Activated T-helper 1 cell treated with Interleukin-2 at 50 U/mL for 16 hours (primary cell): ENCODE measurements at places on chromosomes 13 and 19.

GRCh38 chr13:82477436-82477835 lies 1404.8 kb downstream of the SLITRK1 start:
- no peak for DNase-seq

- DNase-seq = no peak
Measured at GRCh38 chr13:80921541-80921940, 580.6 kb upstream of the SPRY2 start.

DNA sequence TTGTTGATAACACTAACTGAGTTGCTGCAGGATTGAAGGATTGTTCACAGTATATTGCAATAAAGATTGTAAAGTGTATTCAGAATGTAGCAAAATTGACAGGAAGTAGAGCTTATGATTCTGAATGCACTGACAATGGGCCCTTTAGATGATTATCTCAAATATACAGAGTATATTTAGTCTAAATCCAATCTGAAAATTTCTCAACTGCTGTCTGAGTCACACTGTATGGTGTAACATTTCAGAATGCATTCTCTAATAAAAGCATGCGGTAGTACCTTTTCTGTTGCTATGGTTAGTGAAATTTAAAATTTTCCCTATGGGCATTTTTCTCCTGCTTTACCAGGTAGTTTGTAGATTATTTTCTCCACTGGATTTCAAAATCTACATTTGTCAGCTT lies 365.2 kb downstream of the PCDH17 start:
- no peak for DNase-seq

DNA sequence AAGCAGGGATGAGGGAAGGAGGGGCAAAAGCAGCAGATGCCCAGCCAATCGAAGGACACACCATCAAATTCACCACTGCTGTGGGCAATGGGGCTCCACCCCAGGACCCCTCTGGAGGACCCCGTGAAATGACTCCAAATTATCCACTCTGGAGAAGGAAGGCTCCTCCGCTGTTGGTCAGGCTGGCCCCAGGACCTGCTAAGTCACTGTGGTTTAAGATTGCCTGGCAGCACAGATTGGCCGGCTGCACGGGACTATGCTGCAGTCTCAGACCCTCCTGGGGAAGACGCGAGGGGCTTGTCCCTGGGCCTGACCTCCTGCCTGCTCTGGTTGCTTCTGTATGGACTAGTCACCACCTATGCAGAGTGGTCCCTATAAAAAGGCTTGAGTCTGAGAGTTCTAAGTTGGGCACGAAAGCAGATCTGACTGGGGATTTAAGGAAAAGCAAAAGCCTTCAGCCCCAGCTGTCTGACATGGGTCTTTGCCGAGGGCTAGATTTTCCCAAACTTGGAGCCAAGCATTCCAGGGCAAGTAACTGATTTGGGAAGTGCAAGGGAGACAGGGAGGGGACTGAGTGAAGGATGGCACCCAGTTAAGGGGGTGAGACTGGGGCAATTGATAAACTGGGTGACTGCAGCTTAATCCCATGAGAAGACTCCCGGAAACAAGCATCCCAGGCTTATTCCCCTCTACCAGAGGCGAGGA lies 91.7 kb downstream of the TSHZ3 start:
- DNase-seq = no peak

DNA sequence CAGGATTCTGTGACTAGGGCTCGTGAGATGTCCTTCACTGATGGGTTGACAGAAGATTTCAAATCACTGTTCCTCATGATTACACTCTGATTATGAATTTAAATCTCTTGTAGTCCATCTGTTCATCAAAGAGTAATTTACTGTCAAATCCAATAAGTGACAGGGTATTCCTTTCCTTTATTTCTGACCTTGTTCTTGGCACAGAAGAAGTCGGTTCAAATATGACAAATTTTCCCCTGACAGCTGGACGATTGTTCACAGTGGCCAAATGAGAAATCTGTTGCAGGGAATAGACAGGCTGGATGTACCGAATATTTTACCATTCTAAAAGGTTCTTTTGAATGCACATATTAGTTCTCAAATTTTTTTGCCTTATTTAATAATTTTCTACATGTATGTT lies 767.3 kb upstream of the GPC6 start:
- DNase-seq = no peak

GRCh38 chr13:25771202-25771601 lies 280.6 kb downstream of the SHISA2 start:
- no peak for DNase-seq

DNA sequence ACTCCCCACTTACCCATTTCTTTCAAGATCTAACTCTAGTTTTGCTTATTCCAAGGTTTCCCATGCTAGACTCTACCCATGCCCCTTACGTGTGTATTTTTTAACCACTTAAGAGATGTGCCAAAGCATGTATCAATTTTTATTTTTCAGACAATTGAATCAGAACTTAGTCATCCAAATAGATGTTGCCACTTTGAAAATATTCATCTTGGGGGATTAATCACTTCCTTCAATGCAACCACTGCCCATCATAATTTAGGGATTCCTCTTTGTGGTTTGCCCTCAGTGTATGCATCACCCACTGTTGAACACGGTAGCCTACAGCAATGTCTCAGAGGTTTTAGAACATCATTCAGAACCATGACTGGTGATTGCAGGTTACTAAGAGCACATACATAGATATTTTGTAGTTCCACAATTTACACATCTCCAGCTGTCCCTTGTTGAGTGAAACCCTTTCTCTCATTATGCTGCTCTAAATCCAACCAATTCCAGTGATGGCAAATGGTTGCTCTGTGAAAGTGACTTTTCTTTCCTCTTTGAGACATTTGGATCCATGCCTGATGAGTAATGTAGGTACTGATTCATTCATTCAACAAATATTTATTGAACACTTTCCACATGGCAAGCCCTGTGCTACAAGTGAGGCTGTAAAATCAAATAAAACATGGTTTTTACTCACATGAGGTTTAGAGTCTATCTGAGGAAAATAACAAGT lies 60.6 kb upstream of the SERP2 start:
- DNase-seq = no peak

DNA sequence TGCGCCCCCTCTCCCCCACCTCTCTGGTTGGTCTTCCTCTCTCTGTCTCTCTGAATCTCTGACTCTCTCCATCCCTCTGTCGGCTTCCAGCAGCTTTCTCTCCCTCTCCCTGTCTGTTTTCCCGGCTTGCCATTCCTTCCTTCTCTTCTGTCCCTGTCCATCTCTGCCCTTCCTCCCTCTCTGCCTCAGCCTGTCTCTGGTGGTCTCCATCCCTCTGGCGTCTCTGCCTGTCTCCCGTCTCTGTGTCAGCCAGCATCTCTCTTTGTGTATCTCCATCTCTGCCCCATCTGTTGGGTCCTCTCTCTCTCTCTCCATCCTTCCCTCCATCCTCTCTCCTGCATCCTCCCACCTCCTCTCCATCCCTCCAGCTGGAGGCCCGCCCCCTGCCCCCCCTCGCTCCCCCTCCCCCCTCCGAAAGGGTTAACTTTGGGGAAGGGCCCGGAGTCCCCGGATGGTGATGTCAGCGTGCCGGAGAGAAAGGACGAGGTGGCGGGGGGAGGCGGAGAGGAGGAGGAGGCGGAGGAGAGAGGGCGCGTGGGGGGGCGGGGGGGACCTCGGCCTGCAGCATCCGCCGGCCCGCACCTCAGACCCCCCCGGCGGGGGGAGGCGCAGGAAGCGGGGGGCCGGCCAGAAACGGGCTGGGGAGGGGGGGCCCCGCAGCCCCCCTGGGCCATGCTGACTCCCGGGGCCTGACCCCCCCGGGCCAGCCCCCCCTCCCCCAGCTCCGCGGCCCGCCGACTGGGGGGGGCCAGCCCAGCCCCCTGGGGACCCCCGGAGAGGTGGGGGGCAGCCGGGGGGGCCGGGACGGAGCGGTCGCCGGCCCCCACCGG lies at the start of gene BRSK1:
TSS of gene BRSK1 (plus strand) at position 450 of the 830 bp plus-strand sequence. CDS start 446 bp downstream, outside the sequence.
- peak; percentile 10 for DNase-seq

- no peak for DNase-seq
Measured at GRCh38 chr13:113475911-113476310, 14.6 kb downstream of the DCUN1D2 start.

- peak; percentile 35 for DNase-seq
Measured at GRCh38 chr19:703651-704446, 4.9 kb upstream of the PALM start.

DNA sequence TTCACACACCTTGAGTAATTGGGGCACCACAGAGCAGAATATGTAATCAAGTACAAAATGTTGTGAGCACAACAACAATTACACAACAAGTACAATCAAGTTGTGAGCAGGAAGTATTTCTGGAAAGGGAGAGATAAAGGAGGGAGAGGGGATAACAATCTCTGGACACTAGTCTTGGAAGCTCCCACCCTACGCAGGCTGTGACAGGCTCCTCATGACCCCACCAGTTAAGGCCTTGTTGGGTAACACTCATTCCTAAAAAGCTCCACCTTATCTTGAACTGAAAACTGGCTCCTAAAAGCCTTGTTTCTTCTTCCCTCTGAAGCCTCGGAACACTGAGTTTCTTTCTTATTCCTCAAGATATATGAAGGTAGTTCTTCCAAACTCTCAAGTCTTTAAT lies 806.0 kb downstream of the UQCRFS1 start:
- no peak for DNase-seq

GRCh38 chr19:19185853-19186740 lies 5.9 kb downstream of the BORCS8 start:
- DNase-seq = peak; percentile 47

DNA sequence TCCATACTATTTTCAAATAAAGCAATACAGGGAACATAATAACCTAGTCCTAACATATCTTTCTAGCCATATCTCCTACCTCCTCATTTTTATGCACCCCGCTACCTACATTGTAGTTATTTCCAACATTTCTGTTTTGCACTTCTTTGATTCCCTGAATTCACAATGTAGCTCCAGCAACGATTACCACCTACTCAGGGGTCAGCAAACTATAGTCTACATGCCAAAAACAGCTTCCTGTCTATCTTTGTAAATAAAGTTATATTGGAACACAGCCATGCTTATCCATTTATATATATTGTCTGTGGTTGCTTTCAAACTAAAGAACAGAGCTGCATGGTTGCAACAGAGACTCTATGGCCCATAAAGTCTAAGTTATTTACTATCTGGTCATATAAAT lies 16.7 kb downstream of the MYCBP2 start:
- no peak for DNase-seq

DNA sequence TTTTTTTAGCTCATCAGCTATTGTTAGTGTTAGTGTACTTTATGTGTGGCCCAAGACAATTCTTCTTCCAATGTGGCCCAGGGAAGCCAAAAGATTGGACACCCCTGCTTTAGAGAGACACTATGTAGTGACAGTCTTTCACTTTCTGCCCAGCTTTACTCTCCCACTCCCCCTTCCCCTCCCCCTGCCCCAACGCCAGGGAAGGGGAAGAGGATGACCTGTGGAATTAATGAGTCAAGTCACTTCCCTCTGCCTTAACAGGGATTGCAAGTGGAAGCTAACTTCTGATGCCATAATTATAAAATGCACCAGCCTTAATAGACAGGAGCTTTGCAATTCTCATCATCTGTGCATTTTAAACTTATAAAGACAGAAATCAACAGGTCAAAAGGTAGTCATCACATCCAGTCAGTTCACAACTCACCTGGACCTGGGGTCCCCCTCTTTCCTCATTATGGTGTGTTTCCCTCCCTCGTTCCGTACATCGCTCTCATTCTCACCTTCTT lies 1.6 kb downstream of the ZNF415 start:
- no peak for DNase-seq

- no peak for DNase-seq
Measured at GRCh38 chr13:74751739-74752138, 617.5 kb upstream of the KLF12 start.

DNA sequence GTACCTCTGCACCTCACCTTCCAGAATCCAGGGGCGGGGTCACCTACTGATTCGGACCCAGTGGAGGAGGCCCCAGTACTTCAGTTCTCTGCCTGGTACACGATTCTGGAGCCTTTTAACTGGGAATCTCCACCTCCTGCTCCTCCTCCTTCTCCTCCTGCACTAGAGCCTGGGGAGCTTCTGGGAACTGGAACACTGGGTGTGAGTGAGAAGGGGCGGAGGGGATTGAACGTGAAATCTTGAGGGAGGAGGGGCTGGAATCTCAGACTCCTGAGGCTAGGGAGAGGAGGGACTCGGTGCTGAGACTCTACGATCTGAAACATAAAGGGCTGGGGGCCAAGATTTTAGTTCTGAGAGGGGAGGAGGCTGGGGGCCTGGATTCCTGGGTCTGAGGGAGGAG lies at the start of gene KLK8:
TSS of gene KLK8 (minus strand) at position 90 of the 400 bp plus-strand sequence. CDS start 437 bp downstream, outside the sequence.
- no peak for DNase-seq

DNA sequence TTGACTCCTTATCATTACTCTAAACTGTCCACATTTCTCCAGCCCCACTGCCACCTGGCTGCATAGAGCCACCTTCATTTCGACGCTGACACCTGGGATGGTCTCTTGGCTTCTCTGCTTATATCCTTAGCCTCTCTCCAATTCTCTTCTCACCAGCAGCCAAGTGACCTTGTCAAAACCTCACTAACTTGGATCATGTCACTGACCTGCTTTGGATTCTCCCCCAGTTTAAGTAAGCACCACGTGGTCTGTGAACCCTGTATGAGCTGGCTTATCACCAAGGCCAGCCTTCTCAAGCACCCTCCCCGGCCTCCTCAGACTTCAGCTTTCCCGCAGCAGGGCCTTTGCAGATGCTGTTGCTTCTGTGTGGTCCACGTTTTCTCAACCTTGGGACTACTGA lies 12.3 kb upstream of the GGACT start:
- no peak for DNase-seq

DNA sequence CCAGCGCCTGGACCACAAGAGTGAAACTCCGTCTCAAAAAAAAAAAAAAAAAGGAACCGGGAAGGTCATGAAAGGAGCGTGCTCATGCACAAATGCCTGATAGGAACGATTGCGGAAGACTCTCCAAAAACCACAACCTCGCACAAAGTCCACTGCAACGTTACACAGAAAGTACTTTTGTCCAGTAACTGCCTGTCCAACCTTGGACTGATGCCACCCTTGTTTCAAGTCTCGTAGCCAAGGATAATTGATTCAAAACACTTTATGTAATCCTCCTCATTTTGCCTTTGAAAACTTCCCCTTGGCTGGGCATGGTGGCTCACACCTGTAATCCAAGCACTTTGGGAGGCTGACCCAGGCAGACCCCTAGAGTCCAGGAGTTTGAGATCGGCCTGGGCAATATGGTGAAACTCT lies 13.7 kb downstream of the LGALS7 start:
- DNase-seq = no peak

DNA sequence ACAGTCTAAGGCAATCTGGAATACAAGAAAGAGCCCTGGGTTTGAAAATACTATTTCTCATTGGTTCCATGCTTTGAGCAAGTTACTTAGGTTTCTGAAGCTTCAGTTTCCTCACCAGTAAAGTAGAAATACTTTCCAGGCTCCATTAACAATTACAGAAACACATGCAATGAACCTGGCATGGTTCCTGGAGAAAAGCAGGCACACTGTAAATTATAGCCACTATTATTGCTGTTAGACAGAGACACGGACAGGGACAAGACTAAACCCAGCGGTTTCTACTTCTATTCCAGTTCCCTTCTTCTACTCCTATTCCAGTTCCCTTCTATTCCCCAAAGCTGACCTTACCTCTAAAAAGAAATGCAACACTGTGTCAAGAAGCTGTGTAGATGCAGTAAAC lies 41.2 kb downstream of the MIPEP start:
- no peak for DNase-seq

- no peak for DNase-seq
Measured at GRCh38 chr13:71870100-71870499, 3.1 kb upstream of the DACH1 start.

GRCh38 chr13:90443268-90443667 lies 904.2 kb upstream of the MIR17HG start:
- DNase-seq = no peak

- no peak for DNase-seq
Measured at GRCh38 chr13:107803822-107804495, 411.4 kb downstream of the LIG4 start.

GRCh38 chr19:17054746-17055145 lies 20.5 kb downstream of the HAUS8 start:
- DNase-seq = no peak

GRCh38 chr19:5090465-5091017 lies 121.6 kb downstream of the KDM4B start:
- DNase-seq = no peak
